ENCODE measurements at places on chromosomes 2 and 18. TPM values are rescaled to one million over a fixed set of nuclear protein-coding genes. Genes with fewer than 3 reads are reported as not detected.

The SCN3A gene
- polyA plus RNA-seq, result 0.48 TPM

DNA sequence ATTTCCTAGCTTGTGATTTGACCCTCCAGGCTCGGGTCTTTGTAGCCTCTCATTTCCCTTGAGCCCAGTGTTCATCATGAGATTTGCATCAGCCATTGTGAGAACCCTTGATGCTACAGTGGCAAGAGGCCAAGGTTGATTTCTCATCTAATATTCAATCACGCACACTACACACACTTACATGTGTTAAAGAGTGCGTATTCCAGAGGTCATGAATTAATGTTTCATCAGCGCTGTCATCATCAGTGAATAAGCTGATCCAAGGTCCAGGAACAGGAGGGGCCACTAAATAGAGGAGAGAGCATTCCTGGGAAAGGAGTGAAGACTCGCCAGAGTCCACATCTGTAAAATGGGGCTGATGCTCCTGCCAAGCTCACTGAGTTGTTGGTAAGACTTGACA lies 276.1 kb upstream of the SIX2 start:
- no peak for DNase-seq

GRCh38 chr2:60472041-60472440 lies 81.4 kb downstream of the BCL11A start:
- no peak for DNase-seq

The DUSP2 gene
- polyA plus RNA-seq, result 3.7 TPM

- DNase-seq, result no peak
These were observed 97.4 kb upstream of the DDX18 start for GRCh38 chr2:117717072-117717471.

DNA sequence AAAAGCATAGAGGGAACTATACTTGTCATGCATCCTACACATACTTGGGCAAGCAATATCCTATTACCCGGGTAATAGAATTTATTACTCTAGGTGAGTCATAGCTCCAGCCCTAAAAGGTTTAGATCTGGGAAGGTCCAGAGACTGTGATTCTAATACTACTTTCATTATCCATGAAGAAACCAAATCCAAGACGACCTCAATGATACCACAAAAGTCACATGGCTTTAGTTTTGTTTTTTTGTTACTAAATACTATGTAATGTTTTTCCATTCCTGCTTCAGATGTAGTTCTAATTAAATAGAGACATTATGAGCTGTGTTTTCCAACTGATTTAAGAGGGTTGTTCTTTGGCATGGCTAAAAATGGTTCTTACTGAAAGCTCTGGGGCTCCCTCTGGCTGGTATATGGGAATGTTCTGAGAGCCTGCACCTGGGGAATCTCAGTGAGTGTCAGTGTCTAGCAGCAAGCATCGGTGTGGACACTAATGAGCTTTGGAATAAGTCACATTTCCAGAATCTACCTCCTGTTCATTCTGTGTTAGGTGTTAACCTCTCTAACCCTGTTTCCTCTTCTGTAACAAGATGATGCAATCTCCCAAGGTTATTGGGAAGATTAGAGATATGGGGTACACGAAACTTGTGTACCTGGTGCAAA lies 20.5 kb upstream of the IL1RL2 start:
- no peak for DNase-seq

DNA sequence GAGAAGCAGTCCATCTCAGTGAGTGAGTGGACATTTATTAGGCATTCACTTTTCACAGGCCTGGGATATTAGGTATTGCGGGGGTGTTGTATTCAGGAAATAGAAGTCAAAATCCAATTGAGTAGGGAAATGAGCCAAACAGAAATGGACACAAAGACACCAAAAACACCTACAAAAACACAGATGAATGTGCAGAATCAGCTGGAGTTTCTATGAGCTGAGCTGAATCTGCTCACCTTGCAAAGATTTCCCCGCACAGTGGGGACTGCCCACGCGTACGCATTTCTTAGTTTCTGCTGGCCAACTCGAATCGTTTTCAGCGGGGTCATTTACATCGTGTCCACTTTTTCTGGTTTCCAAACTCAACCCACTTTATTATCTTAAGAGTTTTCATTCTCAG lies 160.0 kb downstream of the BCL2 start:
- DNase-seq, result no peak

Measured in renal pelvis (tissue), 12 donors.